ENCODE measurements at places on chromosomes 2 and 18.

DNA sequence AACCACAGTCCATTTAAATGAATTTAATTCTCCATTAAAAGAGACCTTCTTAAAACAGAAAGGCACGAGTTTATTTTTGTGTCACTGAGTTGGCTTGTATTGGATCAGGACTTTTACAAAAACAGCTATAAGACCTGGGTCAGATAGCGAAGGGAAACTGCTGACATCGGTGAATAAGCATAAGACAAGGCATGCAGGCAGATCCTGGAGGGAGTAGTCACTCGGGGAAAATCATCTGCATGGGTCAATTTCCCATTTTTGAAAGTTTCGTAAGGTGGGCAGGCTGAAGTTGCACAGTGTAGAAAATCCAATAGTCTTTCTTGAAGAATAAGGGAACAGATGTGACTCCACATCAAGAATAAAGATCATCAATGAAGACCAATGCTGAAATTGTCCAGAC, 12.9 kb downstream of the IL36B start:
- DNase-seq: no peak

- DNase-seq: no peak
These were observed 42.6 kb downstream of the PNO1 start for GRCh38 chr2:68200157-68200787.

DNA sequence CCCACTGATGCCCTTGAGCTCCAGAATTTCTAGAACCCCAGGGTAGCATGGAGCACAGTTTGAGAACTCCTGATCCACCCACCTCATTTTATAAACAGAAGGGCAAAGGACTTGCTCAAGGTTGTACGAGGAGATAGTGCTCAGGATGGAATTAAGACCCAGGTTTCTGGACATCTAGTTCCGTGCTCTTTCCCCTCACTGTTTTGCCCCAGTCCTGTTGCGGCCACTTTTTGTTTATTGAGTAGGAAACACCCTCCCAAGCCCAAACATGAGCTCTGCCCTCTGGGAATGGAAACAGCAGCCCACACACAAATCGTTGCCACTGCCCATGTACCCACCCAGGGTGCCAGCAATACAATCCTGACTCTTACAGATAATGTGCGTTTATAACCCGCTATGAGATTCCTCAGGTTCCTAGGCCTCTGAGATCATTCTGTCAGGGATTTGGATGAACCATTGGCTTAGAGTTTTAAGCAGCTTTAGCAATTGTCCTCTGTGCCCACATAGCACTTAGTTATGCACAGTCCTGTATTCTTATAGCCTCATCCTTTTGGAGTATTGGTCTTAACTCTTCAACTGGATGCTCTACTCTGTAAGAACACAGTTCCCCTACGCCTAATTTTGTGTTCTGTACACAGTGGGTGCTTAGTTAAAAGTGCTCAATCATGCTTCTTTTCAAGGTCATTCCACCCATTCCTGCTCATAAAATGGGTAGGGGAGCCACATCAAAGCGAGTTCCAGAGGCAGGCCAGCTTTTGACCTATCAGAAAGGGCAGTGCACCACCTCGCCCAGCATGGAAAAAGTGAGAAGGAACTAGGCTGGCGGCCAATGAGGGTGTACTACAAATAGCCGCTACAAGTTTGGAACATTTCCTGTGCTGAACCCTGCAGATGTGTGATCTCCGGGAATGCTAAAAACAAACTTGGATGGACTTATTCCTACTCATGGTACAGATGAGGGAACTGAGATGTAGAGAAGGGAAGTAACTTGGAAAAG, 60.3 kb upstream of the IGFBP2 start:
- DNase-seq: no peak

- no peak for DNase-seq
These were observed 22.8 kb downstream of the TTLL4 start for GRCh38 chr2:218733171-218734021.

DNA sequence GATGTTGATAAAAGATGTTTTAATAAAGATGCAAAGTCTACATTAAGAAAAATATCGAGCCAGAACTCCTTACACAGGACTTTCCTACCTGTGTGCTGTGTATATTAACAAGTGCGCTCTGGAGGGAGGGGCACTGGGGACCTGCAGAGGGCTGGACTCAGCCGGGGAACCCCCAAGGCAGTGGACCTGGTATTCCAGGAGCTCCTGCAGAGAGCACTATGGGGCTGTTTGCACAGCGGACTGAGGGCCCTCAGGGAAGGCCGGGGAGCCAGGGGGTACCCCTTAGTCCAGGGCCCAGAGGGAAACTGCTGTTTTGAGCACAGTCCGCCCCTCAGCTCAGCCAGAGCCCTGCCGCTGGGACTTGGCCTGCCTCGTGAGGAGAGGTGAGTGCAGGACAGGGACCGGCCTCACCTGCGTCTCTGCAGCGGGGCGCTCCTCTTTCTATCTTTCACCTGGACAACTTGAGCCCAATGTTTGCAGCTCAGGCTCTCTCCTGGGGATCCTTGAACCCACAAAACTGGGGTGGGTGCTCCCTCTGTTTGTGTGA, 168.4 kb downstream of the ARL4C start:
- DNase-seq: no peak

DNA sequence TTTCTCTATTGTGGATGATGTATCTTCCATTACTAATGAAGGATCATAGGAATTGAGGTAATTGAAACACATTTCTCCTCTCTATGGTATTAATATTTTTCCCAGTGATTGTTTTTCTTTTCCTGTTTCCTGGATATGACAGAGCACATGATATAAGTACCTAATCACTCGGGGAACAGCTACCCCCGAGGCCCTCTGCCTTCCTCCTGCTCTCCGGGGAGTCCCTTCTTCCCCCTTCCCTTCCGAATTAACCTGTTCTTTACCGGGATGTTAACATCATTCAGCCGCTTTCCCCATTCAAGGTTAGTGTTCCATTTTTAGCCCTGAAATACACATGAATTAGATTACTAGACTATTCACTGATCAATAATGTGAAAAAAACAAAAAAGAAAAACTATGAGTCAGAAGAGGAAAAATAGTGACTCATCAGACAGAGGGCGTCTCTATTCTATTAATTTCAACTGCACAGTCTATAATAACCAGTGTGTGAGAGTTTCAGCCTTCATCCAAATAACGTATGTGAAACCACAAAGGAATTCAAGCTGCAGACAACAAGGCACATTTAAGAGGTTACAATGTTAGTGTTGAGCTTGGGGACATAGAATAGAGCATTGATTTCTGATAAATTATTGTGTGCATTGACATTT, 450.8 kb downstream of the DLGAP1 start:
- DNase-seq: no peak

DNA sequence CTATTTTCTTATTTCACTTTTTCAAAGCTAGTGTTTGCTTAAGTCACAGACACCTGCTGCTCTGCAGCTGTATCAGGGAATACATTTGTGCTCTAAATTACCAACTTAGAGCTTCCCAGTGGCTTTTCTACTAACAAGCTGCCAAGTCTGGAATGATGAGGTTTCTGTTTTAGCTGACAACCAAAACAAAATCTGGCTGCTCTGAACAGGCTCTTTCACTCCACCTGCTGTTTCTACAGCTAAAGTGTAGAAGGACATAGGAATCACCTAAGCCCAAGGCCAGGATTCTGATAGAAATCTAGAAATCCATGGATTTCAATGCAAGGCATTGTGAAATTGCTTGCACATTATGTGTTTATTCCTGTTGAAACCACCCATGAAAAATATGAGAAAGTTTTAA, 201.2 kb downstream of the SUCLG1 start:
- no peak for DNase-seq
